NAMALWA (cell line): ENCODE measurements at places on chromosomes 4 and X.
A peak's percentile ranks its signal among the peaks of the same experiment; 100 is the strongest.

- no peak for DNase-seq
Observed at GRCh38 chr4:80841587-80842281, 188.8 kb upstream of the BMP3 start.

DNA sequence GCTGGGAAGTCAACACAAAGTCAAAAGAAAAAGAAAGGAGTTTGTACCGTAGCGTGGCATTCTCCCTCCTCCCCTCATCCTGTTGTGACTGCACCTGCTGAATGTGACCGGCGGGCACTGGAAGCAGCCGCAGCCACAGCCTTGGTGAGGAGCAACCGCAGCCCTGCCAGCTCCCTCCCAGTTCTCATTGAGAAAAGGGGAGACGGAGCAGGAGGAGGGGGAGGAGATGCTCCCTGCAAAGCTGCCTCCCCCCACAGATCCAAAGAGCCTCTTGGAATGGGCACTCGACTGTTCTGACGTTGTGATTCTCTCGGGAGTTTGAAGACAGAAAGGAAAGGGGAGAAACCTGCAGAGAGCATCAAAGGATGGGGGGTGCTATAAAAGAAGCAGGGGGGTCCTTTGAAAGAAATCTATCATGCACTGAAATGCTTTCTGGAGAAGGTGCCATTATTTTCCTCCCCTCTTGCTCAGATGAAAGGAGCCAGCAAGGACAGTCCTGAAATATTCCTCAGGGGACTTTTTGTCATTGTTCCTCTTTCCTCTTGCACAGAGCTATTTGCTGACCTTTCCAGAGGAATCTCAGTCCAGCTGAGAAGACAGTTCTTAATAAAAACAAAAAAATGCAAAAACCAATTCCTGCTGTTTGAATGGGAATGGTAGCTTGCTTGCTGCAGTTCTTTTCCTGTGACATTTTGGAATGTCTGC is 429.7 kb downstream of the MAPK10 start:
- no peak for DNase-seq

DNA sequence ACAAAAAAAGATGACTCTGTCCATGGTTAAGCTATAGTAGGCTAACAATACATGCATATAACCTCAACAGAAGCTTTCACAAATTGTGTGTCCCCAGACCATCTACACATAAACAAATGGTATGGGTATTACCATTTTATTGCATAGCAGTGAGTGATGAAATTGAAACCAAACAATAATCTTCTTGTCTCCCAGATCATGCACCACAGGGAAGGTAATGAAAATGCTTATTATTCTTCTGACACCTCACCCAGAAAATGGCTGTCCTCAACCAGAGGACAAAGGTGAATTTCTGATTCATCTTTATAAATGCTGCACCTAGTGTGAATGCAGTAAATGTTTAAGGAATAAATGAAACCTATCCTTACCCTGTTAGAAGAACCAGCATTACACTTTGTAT is 8.0 kb downstream of the PRSS12 start:
- no peak for DNase-seq

GRCh38 chr4:18454349-18454748 is 432.8 kb upstream of the LCORL start:
- no peak for DNase-seq

GRCh38 chr4:1986578-1987210 is 22.1 kb downstream of the NELFA start:
- no peak for DNase-seq

DNA sequence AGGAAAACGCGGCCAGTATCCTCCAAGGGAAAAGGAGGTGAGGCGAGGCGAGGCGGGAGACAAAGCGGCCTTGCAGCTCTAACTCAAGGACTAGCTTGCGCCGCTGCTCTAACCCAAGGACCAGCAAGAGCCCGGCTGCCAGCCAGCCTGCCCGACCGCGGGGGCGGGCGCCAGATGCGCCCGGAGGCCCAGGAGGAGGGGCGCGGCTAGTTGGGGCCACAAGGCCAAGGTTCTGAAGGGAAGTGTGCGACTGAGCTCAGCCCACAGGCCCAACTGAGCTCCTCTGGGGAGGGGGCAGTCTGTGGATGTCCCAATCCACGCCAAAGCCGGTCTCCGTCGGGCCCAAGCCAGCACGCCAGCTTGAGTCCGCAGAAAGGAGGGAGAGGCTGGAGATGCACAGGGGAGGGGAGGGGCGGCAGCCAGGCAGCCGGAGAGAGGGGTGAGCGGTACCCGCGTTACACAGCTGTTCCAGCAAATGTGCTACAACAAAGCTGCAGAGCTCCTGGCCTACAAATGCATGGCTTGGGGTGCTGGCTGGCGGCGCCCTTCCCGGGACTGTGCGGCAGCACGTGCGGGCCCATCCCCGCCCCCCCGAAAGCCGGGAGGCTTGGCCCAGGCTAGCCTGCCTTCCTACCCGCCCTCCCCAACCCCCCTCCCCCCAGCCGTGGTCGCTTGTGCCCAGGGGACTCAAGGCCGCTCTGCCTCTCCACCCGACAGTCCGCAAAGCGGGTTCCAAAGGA is 637 bp downstream of the AMER1 start:
- peak; percentile 30 for DNase-seq

GRCh38 chr4:1265351-1265750 is 16.4 kb upstream of the CTBP1 start:
- DNase-seq, result no peak

DNA sequence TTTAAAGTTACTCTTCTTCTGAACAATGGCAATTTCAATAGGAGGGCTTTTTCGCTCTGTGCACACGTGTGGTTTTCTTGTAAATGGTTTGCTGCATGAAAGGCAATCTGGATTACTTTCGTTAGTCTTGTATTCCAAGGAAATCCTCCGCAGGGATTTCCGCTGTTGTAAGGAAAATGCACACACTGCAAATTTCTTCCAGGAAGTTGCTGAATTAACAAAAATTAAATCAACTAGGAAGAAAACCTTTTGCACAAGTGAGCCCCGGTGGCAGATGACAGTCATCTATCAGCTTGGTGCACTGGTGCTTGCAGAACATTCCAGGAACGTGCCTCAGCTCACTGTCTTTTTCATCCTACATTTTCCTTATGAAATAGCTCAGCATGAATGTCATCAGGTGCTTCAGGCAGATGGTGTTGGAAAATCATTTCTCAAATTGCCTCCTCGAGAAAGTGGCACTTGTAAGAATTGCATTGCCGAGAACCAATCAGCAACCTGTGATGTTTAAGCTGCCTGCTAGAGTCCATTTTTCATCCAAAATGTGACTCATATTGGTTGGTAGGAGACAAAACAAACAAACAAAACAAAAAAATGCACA is 272.4 kb upstream of the VCX start:
- no peak for DNase-seq

DNA sequence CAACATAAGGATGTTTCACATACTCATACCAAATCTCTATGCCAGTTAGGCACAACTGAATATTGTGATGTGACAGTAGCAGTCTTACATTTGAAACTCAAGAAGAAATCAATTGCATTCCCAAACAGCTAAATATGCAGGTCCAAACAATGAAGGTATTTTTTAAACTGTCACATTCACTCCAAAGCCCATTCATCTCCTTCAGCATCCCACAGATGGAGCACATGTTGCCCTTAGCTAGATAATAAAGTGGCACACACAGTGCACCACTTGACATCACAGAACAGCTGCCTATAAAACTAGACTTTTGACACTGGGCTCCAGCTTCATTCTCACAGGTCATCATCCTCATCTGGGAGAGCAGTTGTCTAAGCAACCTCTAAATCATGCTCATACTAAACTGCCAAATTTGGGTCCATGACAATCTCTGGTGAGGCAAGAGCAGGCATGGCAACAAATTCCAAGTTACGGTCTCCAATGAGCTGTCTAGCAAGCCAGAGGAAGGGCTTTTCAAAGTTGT is 26.2 kb upstream of the ARHGEF6 start:
- no peak for DNase-seq

DNA sequence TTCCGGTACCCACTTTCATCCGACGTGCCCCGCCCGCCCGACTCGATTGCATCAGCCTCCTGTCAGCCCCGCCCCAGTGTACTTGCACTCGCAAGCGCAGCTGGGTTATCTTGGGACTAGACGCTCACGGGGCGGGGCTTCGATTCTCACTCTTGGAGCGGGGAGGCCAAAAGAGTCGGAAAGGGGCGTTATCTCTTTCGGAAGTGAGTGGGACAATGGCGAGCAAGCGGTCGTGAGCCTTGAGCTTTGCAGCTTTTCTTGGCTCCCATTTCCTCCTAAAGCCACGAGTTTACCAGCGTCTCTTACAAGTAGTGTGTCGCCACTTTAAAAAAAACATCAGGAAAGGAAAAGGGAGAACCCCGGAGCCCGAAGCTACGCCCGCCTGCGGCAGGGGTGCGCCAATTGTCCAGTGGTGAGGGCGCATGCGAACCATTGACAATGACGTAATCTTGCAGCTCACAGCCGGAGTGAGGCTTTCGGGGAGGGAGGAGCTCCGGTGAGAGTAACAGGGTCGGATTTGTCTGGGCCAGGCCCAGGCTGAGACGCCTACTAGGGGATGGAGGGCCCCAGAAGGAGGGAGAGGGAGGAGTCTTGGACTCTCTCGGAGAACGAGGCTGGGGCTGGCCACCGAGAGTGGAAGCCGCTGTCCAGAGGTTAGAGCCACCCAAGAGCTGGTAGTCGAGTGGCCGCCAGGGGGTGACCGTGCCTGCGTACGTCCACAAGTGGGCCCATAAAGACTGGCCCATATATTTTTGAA is 109.5 kb downstream of the GNL3L start:
- DNase-seq, result peak; percentile 95

GRCh38 chrX:147960722-147961121 is 20.4 kb upstream of the FMR1NB start:
- no peak for DNase-seq

- no peak for DNase-seq
Observed at GRCh38 chr4:80006935-80007744, 65.9 kb downstream of the ANTXR2 start.

DNA sequence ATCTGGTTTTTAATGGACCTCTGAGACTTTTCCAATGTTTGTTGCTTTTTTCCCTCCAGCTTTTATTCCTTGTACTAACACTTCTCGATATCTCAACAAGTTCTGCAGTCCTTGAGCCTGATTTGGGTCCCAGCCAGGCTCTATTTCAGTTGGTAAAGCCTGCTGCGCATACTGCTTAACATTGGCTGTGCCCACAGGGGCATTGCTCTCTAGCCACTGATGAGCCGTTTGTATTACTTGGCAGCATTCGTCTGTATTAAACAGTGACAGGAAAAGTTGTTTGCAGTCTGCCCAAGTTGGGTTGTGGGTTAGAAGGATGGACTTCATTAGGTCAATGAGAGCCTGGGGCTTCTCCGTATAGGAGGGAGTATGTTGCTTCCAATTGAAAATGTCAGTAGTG is 59.6 kb upstream of the XAGE1B start:
- DNase-seq, result no peak

DNA sequence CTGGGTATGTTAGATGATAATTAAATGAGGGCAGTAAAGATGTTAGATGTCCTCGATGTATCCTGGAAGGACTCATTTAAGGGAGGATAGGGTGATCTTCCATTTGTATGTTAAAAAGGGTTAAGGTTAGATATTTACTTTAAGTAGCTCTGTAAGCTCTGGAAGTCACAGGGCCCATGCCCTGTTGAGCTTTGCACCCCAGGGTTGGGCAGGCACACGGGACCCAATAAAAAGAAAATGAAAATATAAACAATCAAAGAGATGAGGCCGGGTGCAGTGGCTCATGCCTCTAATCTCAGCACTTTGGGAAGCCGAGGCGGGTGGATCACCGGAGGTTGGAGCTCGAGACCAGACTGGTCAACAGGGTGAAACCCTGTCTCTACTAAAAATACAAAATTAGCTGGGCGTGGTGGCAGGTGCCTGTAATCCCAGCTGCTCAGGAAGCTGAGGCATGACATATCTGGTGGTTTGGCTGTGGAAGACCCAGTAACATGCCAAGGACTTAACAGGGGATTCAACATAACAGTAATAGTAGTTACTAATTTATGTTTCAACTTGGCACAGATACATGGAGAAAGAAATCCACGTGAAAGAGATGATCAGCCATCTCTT is 16.9 kb upstream of the PHEX start:
- no peak for DNase-seq

DNA sequence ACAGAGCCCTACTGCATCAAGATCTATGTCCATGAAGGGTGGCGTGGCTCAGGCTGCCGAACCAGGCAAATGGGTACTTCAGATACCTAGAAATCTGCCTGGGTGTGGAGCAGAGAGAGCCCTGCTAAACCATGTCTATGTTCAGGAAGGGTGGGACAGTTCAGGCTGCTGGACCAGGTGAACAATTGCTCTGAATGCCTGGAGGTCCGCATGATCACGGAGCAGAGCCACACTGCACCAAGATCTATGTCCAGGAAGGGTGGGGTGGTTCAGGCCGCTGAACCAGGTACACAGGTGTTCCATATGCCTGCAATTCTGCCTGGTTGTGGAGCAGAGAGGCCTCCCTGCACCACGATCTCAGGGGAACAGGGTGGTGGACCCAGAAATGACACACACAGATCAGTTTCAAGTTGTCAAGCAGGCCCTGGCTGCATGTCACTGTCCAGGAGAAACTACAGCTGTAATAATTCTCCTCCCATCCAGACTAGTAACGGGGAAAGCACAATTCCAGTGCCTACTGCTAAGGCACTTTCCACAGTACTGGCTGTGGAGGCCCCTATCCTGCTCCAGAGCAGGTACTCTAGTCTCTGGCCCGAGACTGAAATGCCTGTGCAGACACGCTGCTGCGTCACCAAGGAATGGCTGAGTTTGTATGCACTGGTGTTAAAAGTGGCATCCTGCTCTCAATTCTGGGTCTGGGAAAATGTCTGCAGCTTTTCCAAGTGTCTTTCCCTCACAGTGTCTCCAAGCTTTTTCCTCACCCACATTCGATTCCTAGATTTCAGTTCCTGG is 25.2 kb downstream of the UBQLN2 start:
- DNase-seq, result no peak

- DNase-seq, result no peak
Observed at GRCh38 chr4:107578321-107578720, 141.7 kb downstream of the PAPSS1 start.

GRCh38 chr4:162853788-162854187 is 312.9 kb downstream of the NAF1 start:
- DNase-seq, result no peak

DNA sequence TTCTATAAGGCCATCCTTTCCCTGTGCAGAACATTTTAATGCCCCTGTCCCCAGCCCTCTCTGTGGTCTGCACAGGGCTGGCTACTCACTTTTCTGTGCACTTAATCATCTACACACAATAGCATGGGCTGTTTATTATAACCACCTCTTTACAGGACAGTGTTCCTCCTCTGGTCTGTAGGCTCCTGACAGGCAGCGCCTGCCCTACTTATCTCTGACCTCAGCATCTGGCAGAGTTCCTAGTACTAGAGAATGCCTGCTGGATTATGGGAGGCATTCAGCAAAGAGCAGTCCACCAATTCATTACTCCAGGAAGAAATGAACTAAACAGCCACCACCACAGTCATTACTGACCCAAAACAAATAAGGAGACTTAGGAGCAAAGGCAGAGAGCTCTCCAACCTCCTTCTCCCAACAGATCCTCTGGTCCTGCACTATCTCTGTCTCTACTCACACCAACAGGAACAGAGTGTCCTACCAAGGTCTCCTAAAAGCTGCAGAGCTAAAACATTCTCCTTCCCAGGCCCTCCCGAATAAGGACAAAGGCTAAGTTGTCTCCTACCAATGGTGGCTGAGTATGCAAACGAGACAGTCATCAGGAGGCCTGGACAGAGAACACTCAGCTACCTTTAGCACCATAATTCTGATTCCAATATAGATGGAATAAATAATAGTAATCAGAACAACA is 279.2 kb downstream of the QDPR start:
- no peak for DNase-seq

- DNase-seq, result peak; percentile 80
Observed at GRCh38 chrX:49155243-49155899, 7.2 kb upstream of the MAGIX start.
